ENCODE measurements at places on chromosomes 4 and X.

DNA sequence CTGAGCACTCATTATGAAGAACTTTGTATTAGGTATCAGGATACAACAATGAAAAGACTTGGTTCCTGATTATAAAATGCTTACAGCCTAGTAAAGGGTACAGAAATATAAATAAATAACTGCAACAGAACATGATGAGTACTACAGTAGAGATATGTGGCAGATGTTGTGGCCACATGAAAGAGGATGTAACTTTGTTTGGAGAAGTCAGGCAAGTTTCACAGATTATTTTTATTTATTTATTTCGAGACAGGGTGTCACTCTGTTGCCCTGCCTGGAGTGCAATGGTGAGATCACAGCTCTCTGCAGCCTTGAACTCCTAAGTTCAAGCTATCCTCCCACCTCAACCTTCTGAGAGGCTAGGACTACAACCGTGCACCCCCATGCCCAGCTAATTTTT, 15.8 kb upstream of the UBE2K start:
- DNase-seq, result no peak

DNA sequence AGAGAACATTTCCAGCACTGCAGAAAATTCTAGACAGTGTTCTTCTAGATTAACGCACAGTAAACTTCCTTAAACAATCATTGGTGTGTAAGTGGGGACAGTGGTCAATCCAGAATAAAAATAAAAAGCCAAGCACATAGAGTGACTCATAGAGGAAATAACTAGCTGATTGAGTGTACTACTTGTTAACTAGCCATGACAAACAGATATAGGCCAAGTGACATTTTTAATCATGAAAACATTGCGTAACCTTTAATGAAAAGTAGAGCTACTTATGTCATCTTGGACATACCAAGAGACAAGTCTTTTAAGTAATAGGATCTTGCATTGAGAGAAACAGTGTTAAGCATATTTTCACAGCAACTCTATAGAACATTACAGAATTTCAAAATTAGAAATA, 233.9 kb upstream of the MAB21L2 start:
- peak; percentile 59 for DNase-seq

DNA sequence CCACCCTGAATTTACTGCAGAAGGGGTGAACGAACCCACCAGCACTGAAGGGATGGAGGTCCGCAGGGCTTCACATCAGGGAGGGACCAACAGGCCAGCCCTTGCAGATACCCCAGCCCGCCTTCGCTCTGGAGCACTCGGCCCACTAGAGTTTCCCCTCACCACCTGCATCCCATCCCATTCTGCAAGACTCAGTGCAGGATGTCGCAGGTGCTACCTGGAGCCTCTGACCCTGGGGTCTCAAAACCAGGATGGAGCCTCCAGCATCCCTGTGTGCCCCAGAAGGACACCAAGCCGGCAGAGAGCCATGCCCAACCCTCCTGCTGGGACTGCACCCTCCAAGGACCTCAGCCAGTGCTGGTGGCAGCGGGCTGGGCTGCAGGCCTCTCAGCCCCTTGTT, 57.6 kb upstream of the ADRA2C start:
- DNase-seq, result no peak

GRCh38 chrX:40374486-40374885, 206.3 kb upstream of the ATP6AP2 start:
- DNase-seq, result no peak

- DNase-seq, result no peak
Measured at GRCh38 chrX:50996930-50997329, 86.4 kb downstream of the BMP15 start.

- DNase-seq, result peak; percentile 39
Measured at GRCh38 chr4:24922416-24922815, 9.6 kb upstream of the CCDC149 start.

DNA sequence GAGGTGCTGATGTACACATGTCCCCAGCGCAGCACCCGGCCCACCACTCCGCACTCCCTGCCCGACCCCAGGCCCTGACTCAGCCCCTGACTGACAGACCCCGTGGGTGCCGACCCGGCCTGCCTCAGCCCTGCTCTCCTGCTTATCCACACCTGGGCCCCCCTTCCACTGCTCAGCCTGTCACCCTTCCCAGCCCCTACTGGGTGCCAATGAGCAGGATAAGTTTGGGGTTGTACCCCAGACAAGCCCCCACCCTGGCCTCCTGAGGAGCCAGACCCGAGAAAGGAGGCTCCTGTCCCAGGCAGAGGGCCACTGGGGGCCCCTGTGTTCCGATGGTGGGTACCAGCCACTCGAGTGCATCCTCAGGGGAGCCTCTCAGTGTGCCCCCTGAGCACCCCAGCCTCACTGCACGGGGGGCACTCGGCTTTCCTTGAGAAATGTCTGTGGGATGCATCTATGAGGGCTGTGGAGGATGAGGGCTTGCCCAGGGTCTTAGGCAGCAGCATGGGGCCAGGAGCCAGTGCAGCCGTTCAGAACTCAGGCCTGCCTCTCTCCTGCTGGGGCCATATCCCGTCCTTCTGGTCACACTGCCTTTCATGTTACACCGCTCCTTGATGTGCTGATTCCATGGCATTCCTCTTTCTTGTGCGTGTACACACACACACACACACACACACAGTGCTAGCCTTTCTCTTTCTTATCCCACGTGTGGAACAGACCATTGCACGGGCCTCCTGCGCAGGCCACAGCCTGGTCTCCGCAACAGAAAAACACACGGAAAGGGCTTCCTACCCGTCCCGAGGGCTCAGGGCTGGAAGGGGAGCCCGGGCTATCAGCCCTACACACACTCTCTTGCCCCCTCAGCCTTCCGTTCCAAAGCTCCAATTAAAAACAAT, 220.1 kb upstream of the PSAPL1 start:
- DNase-seq, result no peak

DNA sequence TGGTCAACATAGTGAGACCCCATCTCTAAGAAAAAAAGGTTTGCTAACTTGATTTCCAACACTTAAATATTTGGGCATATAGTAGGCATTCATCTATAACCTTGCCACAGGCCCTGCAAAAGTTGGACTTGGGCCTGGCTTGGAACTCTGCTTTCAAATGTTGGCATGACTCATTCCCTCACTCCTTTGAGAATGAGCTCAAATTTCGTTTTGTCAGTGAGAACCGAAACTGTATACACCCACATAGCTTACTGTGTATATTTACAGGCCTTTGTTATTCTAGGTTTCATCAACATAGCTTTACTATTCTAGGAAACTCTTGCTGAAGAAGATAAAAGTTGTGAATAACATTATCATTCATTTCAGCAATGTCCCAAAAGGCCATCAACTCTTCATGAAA, 88.7 kb upstream of the ELOVL6 start:
- peak; percentile 60 for DNase-seq

- peak; percentile 83 for DNase-seq
Measured at GRCh38 chrX:154398668-154399526, 720 bp downstream of the RPL10 start.

Data from fibroblast of skin of abdomen (primary cell).